ENCODE measurements at places on chromosomes 5 and 9. TPM values are rescaled to one million over a fixed set of nuclear protein-coding genes. Genes with fewer than 3 reads are reported as not detected.

DNA sequence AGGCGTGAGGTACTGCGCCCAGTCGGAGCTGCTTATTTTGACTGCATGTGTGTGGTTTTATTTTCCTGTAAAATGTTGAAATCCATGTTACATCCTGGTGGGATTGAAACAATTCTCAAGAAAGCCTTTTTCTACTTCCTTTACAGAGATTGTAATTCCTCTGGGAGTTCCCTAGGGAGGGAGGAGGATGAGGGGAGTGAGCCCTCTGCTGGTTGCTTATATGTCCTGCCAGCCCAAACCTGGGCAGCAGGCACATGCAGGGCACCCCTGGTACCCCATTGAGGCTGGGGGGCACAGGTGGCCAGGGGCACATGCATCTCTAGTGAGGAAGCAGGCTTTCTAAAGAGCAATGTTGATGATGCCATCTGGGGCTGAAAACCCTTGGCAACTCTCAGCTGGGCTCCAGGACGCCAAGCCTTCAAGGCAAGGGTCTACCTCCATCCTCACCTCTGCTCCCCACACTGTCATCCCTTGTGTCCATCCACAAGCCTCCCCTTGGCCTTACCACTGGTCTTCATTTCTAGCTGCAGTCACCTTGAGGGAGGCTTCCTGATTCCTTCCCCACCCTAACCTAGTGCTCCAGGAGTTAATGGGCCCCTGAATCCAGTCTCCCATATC, 84.7 kb upstream of the TNFSF8 start:
- peak; percentile 86 for DNase-seq

GRCh38 chr9:123378025-123378424, 22.0 kb downstream of the CRB2 start:
- DNase-seq = no peak

- DNase-seq = no peak
Measured at GRCh38 chr5:172935096-172935495, 24.1 kb upstream of the RPL26L1 start.

DNA sequence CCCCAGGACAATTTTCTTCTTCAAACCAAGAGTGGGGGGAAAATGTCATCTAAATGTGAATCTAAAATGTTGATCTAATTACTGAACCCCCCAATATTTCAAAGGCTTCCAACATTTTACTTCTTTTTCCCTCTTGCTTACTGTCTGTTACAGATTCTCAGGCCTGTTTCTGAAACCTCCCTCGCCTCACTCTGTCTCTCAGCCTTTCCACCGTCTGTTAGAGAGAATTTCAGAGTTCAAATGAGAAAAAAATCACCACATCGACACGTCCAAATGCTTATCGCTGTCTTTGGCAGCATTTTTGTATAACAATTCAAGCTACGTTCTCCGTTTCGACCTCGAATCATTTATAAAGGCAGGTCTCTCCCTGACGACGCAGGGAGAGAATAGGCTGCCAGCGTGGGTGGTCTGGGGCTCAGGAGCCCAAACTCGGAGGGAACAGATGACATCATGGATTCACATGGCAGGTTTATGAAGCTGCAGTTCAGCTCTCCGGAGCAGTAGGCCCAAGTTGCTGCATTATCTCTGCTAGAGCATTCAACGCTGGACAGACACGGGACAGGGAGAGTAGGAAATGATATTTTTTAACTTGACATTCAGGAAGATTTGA, 139.8 kb downstream of the GAS1 start:
- no peak for DNase-seq

- DNase-seq = peak; percentile 89
Measured at GRCh38 chr9:7536310-7536939, 263.2 kb downstream of the DMAC1 start.

DNA sequence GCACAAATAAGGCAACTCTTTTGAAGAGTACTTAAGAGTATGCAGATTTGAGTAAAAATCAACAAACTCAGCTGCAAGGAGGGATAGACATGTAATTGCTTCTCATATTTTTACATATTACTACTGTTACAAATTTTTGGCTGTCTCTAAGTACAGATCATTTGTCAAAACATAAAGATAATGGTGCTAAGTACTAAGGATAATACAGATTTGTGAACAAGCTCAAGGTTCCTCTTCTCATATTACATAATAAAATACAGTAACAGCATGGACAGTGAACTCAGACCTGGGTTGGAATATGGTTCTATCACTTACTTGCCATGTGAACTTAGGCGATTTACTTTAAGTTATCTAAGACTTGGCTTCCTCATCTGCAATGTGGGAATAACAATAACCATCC, 168.0 kb downstream of the AP3B1 start:
- no peak for DNase-seq

GPX3 gene
- total RNA-seq = 54.4 TPM

- DNase-seq = no peak
Measured at GRCh38 chr9:136291306-136292025, 12.4 kb downstream of the CCDC187 start.

DNA sequence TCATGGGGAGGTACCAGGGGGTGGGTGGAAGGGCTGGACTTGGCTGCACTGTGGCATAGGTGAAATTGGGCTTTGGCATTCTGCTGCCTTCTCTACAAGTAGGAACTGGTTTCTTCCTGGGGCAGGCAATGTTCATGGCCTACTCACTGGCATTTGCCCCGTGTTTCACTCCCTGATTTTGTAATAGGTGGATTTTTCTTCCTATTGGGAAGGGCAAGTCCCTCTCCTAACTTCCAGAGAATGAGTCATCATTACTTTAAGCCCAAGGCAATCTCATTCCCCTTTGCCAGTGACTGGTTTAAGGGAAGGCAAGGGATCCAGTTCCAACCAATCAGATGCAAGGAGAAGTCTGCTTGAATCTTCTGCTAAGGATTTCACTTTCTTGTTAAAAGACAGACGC, 67.9 kb upstream of the ANKRD55 start:
- no peak for DNase-seq

PCDHAC1 gene
- total RNA-seq = 3.2 TPM

Data from endodermal cell (in vitro differentiated cells).